ENCODE measurements at places on chromosomes 4 and X.

DNA sequence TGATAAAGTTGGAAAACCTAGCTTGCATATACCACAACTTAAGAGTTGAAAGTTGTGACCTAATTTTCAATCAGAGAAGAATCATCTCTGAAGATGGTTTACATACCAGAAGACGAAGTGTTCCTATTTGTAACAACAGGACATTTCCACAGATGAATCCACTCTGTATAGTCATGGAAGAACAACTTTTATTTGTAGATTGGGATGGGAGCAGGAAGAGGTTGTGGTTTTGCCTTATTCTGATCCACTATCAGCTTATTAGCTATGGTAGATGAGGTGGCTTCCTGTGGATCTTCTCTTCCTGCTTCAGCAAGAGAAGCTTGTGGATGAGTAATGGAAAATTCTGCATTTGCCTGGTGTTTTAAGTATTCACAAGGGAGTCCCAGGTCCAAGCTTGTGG lies 18.6 kb upstream of the SUPT20HL1 start:
- peak; percentile 68 for DNase-seq

GRCh38 chr4:154616731-154617130 lies 4.3 kb upstream of the FGG start:
- DNase-seq, result no peak

GRCh38 chrX:154795016-154795415 lies 10.3 kb downstream of the MPP1 start:
- no peak for DNase-seq

GRCh38 chr4:55553441-55554201 lies 6.9 kb upstream of the CLOCK start:
- no peak for DNase-seq

DNA sequence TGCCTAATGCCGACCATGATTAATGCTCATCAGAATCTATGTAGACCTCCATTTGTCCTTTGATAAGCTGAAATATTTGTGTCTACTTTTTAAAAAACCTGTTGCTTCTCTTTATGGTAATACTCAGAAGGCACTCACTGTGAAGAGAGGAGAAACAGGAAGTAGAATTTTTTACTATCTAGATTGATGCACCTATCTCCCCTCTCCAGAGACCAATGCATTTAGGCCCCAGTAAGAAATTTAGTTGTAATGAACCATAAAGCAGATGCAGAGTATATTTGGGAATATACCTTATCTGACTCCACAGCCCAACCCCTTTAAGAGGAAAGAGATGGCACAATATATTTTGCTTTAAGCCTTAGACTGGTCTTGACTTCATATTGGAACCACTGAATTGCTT lies 11.1 kb downstream of the TBL1X start:
- DNase-seq, result no peak

- no peak for DNase-seq
These were observed 221.0 kb upstream of the BCOR start for GRCh38 chrX:40318801-40319200.

GRCh38 chr4:10031668-10032590 lies 10.6 kb upstream of the SLC2A9 start:
- DNase-seq, result peak; percentile 37

- no peak for DNase-seq
These were observed 12.5 kb downstream of the OGT start for GRCh38 chrX:71545364-71545763.

GRCh38 chrX:119828446-119828845 lies 24.3 kb downstream of the UPF3B start:
- no peak for DNase-seq

GRCh38 chr4:146643812-146644401 lies 5.2 kb downstream of the POU4F2 start:
- no peak for DNase-seq

GRCh38 chrX:105837232-105837631 lies 14.9 kb downstream of the NRK start:
- peak; percentile 74 for DNase-seq

GRCh38 chr4:26144526-26145155 lies 176.2 kb upstream of the RBPJ start:
- peak; percentile 34 for DNase-seq

DNA sequence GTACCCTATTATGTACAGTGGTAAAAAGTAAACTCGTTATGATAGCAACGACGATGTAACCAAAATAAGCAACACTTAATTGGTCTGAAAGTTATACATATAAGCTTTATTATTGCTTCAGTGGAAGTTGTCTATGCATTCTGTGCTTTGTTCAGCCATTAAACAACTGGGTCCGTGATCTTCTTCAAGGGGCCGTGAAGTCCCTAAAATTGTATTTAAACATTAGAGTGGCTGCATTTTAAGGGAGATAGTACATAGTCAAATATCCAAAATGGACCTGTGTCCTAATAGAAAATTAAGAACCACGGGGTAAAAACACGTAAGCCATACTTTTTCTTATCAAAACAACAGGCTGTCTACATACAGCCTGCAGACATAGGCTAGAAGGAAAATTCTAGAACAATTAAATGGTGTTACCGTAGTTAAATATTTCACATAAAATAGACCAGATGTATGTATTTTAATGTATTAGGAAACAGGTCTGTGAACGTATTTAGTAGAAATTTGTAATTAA lies 2.1 kb downstream of the GUCY1A1 start:
- no peak for DNase-seq

DNA sequence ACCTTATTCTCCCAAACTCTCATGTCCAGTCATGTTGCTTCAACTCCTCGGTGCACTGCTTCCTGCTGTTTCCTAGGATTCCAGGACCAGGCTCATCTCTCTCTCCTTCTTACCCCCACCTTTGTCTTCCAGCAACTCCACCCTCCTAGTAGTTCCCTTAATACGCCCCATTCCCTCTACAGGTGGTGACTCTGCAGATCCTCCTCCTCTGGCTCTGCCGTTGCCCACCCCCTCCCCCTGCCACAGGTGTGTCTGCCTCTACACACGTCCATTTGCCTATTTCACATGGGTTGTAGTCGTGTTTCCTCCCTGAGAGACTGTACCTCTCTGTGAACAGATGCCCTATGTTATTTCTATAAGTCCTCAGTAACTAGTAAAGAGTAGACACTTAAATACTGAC lies 32.4 kb downstream of the CDS1 start:
- DNase-seq, result no peak

- no peak for DNase-seq
These were observed 87.5 kb downstream of the PPP3CA start for GRCh38 chr4:101259876-101260275.

- peak; percentile 79 for DNase-seq
These were observed 17.8 kb downstream of the ANXA3 start for GRCh38 chr4:78569306-78569821.

DNA sequence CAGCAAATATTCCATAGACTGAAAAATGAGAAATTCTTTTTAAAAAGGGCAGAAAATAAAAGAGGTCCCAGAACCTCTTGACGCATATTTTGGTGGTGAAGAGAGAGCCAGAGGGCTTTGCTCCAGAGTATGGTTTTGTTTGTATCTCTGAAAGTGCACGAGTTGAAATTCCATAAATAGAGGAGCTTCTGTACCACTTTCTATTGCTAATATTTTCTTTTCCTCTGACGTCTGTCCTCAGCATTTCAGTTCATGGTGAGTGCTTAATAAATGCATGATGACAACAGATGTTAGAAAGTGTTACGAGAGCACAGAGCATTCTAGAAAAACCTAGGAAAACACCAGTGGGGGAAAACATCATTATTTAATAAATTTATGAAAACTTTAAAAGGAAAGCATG lies 145.6 kb downstream of the AMELX start:
- no peak for DNase-seq

- DNase-seq, result no peak
These were observed 12.6 kb downstream of the CAPN6 start for GRCh38 chrX:111257733-111258132.

GRCh38 chr4:28357990-28358389 lies 1497.3 kb downstream of the STIM2 start:
- no peak for DNase-seq

Data from non-pigmented ciliary epithelial cell (primary cell).